ENCODE measurements at places on chromosomes 2 and 18.

DNA sequence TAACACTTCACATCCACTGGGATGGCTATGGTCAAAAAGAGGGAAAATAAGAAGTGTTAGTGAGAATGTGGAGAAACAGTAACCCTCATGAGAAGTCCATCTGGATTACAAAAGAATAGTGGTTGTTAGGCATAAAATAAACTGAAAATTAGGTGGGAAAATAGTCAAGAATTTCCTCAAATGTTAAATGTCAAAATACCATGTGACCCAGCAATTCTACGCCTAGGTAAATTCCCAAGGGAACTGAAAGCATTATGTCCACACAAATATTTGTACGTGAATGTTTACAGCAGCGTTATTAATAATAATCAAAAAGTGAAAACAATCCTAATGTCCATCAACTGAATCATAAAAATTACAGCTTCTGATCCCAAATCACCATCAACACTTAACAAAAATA, 11.0 kb downstream of the WDR33 start:
- DNase-seq, result no peak

DNA sequence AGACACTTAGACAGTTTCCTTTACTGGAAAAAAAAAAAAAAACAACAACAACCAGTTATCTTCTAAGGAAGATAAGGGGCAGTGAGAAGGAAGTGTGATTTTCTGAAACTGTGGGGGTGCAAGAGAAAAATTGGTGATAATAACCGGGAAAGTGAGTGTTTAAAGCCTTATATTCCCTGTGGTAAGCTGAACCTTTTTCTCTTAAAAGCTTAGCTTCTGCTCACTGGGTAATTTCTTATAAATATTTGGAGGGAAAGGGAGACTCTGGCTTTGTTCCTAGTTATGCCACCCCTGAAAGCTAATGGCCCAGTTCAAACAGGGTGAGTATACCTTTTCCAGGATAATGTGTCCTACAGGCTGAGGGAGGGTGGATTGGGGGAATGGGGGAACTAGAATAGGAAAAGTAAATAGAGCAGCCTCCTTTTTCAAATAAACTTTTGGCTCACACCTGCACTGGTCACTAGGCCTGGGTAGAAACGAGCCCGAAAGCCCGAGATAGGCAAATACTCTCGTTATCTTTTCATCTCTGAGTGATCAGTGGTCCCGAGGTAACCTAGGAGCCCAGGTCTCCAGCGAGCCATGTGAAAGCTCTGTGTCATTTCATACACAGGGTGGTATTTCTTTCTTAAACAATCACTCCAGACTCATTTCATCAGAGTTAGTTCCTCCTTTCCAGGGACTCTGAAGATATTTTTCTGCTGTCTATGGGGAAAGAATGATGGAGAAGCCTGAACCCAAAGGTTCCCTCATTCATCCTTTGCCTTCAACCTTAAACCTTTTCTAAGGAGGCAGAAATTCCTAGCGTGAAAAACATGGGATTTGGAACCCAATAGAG, 15.5 kb upstream of the SRBD1 start:
- no peak for DNase-seq

- no peak for DNase-seq
Measured at GRCh38 chr2:72128843-72129227, 18.8 kb downstream of the CYP26B1 start.

- DNase-seq, result no peak
Measured at GRCh38 chr18:34904994-34905393, 136.2 kb upstream of the MAPRE2 start.

GRCh38 chr2:100252811-100253698, 69.2 kb downstream of the LONRF2 start:
- DNase-seq, result no peak

All from stimulated activated CD4-positive, alpha-beta T cell treated with anti-CD3 and anti-CD28 coated beads, Interleukin-4, amount 100 ng/mL, for 24 hours (primary cell).